ENCODE measurements at places on chromosomes 6 and 20.

DNA sequence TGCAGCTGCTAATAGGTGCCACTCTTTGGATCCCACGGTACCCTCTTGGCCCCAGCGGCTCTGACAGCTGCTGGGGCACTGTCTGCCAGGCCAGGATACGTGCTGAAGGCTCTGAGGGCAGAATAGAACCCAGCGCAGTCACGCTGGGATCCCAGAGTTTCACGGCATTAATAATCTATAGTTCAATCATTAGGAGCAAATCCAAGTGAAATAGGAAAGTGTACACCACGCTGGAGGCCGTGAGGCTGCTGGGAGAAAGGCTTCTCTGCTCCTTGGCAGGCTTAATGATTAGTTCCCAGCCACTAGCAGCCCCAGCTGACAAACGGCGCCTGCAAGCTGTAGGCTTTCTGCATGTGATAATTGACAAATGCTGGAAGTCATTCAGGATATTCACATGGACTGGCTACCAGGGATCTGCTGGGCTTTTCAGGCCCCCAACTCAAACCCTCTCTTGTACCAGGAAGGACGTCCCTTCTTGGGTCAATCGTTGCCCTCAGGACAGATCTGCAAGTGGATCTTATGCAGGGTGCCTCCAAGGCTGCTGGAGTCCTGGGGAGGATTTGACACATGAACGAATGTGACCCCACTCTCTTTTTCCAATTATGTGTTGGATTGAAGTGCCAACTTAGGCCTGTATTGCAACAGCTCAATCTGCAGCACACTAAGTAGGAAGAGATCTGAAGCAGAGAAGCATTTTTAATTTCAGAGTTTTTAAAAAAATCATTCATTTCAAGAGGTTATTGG, 50.1 kb upstream of the INSM1 start:
- DNase-seq = no peak

- no peak for DNase-seq
Measured at GRCh38 chr6:112268019-112268418, 13.7 kb upstream of the LAMA4 start.

GRCh38 chr20:40160097-40160550, 528.9 kb downstream of the MAFB start:
- DNase-seq = no peak

- no peak for DNase-seq
Measured at GRCh38 chr6:143098054-143098671, 37.5 kb downstream of the AIG1 start.

Measured in stimulated activated CD8-positive, alpha-beta memory T cell treated with anti-CD3 and anti-CD28 coated beads, Interleukin-4, amount 100 ng/mL, for 1 hour (primary cell).